Osteoblast (primary cell): ENCODE measurements at places on chromosomes 4 and X. TPM values are rescaled to one million over a fixed set of nuclear protein-coding genes. Genes with fewer than 3 reads are reported as not detected.

- no peak for DNase-seq
Measured at GRCh38 chrX:35439692-35440091, 358.4 kb upstream of the MAGEB16 start.

POU3F4 gene
- total RNA-seq, result not detected in 2 replicates

- DNase-seq, result no peak
Measured at GRCh38 chrX:49932791-49933190, 10.4 kb downstream of the CLCN5 start.

GRCh38 chrX:108072746-108073145 lies 18.6 kb downstream of the PSMD10 start:
- DNase-seq, result no peak

ANKRD50 gene
- total RNA-seq, result 27.5 and 31.8 TPM in 2 replicates

DNA sequence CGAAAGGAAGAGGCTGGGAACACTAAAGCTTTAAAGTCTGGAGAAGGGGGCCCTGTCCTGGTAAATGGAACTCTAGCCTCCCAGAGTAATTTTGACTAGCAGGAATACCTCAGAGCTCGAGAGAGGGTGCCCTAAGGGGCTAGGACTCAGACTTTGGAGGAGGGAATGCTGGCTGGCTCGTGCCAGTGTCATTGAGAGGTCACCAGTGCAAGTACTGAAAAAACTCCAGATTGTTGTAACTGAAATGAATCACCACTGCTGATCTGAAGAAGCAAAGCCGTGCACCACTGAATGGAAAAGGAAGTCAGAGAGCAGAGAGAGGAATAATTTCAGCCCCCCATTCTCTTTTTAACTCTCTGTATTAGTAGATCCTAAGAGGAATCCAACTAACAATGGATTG lies 690.2 kb downstream of the FAT4 start:
- DNase-seq, result peak; percentile 41

DNA sequence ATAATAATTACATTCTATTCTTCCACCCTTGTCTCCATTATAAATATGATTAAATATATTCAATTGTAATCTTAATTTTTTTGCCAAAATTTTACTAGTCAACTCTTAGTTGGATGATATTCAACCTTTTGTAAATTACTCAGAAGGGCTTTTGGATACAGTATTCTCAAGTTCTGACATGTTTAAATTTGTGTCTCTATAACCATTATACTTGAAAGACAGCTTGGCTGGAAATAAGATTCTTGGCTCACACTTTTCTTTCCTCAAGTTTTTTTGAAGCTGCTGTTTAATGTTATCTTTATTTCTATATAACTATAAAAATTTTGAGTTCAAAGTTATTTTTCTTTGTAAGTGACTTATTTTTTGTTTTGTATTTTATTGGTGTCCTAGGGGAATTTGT lies 214.4 kb downstream of the ARAP2 start:
- no peak for DNase-seq

- DNase-seq, result no peak
Measured at GRCh38 chr4:55242506-55242905, 103.5 kb upstream of the SRD5A3 start.

RADX gene
- total RNA-seq, result 1.2 and 1.4 TPM in 2 replicates

GRCh38 chrX:153873282-153874084 lies 12.5 kb downstream of the L1CAM start:
- DNase-seq, result peak; percentile 73

- DNase-seq, result peak; percentile 73
Measured at GRCh38 chrX:11666164-11666563, 444 bp upstream of the ARHGAP6 start.

GPRIN3 gene
- under 0.01 and 0.29 TPM in 2 replicates for total RNA-seq

CT45A3 gene
- not detected in 2 replicates for total RNA-seq

LRCH2 gene
- 2.1 and 2.5 TPM in 2 replicates for total RNA-seq

DNA sequence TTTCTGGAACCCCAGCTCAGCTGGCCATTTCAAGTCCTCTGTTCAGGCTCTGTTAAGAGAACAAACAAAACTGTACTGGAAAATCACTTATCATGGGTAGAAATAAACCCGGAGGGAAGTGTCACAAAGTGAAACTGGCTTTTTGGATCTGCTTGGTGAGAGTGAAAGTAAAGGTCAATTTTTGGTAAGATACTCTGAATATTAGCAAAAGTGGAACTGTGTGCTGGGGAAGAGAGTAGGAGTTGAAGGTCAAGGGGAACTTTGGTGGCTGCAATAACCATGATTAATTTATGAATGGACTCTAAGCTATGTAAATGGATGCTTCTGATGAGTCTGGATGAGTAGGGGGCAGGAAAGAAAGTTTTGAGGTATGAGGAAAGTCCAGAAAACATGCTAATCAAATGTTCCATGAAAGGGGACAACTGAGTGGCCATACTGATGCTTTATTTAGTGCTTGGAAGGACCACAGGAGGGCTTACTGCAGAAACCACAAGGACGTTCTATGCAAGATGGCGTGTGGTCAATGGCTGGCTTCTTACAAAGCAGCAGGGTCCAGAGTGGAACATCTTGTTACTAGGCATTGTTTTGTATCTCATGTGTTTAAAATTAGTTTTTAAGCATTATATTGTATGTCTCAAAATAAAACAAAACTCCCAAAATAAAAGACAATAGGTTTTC lies 36.8 kb upstream of the TNIP3 start:
- DNase-seq, result no peak

DNASE1L1 gene
- total RNA-seq, result 58.9 and 74.6 TPM in 2 replicates

- DNase-seq, result peak; percentile 48
Measured at GRCh38 chrX:132692066-132692465, 203.2 kb upstream of the MBNL3 start.

GRCh38 chrX:22338740-22339139 lies 66.0 kb downstream of the CBLL2 start:
- DNase-seq, result peak; percentile 6

KCNIP4 gene
- under 0.01 TPM in 1 of 2 replicates, not detected in the other for total RNA-seq

CTAG2 gene
- total RNA-seq, result 0.88 and 13.8 TPM in 2 replicates
